Urinary bladder (tissue), 4 donors: ENCODE measurements at places on chromosomes 1 and 21.

DNA sequence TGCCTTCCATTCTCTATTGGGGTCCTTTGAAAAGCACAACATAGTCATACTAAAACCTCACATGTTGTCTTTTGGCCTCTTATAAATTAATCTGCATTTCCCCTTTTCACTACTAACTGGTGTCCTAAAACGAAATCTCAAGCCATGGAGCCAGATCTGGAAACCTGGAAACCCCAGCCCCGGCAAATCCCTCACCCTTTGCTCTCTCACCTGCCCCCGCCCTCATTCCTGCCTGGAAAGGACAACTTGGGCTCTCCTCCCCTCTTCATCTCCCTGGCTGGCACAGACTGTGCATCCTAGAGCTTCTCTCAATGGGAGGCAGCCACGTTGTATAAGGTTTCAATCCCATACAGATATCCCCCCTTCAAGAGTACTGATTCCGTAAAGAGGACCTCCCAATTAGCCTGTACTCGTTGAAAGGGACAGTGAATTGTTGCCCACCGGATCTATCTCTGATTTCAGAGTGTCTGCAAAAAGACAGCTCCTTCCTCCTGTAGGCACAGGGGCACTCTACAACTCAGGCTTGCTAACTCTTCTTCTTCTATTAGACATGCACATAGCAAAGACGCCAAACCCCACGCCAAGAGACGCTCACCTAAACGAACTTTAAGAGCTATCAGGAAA lies 1.4 kb downstream of the DUSP10 start:
- DNase-seq: no peak

GRCh38 chr1:89201106-89201794 lies 2.5 kb upstream of the GBP4 start:
- DNase-seq: no peak

- no peak for DNase-seq
These were observed 92.3 kb upstream of the COL6A1 start for GRCh38 chr21:45889256-45889655.

GRCh38 chr1:178091986-178092745 lies 1.7 kb upstream of the RASAL2 start:
- DNase-seq: no peak

DNA sequence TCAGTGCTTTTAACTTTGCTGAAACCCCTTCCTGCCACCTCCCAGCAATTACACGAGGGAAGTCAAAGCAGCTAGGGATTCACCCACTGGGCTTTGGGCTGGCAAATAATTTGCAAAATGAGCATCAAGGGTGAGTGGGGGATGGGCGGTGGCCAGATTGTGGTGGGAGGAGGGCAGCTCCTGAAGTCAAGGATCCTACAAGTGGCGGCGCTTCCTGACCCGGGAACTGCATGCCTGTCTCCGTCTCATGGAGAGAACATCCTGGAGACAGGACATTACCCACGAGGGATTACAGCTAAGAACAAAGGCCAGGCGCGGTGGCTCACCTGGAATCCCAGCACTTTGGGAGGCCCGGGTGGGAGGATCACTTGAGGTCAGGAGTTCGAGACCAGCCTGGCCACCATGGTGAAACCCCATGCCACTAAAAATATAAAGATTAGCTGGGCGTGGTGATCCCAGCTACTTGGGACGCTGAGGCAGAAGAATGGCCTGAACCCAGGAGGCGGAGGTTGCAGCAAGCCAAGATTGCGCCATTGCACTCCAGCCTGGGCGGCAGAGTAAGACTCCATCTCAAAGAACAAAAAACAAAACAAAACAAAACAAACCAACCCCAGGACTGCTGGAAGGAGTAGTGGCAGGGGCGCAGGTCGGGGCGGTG lies 12.9 kb downstream of the TTC34 start:
- DNase-seq: no peak

- DNase-seq: no peak
These were observed 141.9 kb downstream of the PEX14 start for GRCh38 chr1:10616696-10617095.
